ENCODE measurements at places on chromosomes 1 and 21.

GRCh38 chr1:9421533-9421873 lies 117.8 kb upstream of the SLC25A33 start:
- DNase-seq = no peak

DNA sequence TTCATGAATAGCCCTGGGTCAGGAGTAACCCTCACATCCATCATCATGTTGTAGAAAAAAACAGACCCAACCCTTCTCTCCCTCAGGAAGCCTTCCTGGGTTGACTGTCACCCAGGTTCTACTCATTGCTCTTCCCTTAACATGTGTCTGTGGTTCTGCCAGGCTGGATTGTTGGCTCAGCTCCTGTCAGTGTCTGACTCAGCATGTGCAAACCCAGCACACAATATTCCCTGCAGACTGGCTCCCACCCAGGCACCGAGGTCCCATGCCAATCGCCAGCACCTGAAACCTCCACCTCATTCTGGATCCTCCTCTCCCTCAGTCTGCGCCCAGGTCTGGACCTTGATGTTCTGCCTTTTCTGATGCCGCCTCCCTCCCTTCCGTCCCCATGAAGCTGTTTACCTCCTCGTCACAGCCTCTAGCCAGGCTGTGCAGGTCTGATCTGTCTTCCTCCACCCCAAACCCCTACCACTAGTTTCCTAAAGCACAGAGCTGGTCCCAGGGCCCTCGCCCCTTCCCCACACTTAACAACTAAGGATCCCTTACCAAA lies 4.3 kb upstream of the S100A8 start:
- no peak for DNase-seq

- DNase-seq = no peak
Observed at GRCh38 chr1:200707116-200707515, 31.6 kb upstream of the CAMSAP2 start.

DNA sequence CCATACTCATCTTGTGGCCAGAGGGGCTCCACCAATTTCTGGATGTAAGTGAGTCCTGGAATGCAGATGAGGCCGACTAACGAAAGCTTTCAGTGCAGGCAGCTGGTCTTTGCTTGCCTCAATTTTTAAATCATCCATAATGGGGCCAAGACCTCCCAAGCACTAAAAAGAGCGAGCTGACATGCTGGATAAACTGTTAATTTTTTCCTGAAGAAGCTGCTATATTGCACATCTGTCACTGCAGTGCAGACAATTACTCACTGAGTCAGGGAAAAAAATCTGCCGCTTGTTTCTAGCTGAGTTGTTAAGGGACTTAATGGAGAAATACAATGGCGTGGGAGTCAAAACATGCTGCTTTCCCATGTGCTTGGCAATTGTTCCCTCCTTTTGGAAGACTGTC lies 205.5 kb downstream of the GPATCH2 start:
- no peak for DNase-seq

- no peak for DNase-seq
Observed at GRCh38 chr21:41931041-41931451, 22.8 kb downstream of the C2CD2 start.

DNA sequence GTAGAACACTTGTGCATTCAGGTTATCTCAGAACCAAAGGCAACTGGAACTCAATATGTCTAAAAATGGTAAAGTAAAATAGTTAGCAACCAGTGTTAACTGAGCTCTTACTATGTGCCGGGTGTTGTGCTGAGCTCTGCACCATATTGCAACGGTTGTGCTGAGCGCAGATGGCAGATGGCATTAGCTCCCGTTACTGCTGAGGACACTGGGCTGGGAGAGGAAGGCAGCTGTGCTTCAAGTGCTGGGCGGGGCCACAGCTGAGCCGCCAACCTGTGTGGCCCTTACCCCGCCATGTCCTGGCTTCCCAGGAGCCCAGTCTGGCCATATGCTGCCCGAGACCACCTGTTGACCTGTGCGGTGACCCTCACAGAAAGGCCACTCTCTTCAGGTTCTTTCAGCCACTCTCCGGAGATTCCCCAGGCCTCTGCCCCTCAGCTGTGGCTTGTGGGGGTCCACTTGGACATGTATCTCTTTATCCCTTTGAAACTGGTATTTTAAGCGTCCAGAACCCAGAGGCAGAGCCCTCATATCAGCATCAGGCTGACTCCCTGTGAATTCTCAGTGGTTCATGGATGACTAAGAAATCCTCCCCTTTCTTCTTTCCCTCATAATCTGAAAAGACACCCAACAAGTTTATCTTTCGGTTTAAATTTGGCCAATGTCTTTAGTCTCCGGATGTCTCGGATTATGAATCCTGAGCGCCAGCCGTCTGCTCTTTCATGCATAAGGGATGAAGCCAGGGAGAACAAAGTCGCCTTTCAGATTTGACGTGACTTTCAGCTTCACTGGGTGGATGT lies 26.4 kb downstream of the LDLRAP1 start:
- no peak for DNase-seq

DNA sequence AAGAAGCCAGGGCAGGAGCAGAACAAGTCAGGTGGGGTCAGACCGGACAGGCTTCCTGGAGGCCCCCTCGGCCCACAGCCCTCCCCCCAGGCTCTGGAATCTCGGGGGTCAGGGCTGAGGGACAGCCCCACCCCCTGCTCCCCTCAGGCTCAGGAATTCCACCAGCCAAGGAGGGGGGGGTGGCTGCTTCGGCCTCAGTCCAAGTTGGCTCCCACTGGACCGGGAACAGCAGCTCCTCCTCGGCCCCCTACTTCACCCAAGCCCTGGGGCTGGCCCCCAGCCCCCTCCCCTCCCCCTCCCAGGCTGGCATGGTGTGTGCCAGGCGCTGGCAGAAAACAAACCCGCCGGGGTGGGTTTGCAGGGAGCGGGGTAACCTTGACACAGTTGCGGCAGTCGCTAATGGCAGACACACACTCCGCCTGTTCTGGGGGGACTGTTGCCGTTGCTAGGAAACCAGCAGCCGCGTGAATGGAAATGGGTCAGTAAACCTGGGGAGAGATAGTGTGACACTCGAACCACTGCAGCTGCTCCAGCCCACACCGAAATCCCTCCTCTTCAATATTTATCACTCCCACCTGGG lies 32.4 kb downstream of the AHDC1 start:
- DNase-seq = no peak

GRCh38 chr1:46725736-46726108 lies 6.8 kb upstream of the EFCAB14 start:
- DNase-seq = no peak

DNA sequence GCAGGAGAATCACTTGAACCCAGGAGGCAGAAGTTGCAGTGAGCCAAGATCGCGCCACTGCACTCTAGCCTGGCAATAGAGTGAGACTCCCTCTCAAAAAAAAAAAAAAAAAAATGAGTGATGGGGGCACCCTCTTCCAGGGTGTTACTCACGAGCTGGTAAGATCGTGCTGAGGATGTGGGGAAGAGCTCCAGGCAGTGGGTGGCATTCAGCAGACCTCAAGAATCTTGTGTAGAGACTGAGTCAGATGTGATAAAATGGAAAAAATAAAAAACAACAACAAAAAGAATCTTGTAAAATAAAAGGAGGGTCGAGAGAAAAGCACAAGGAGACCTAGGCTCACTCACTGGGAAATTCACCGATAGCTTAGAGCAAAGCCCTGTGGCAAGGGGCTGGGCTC lies 38.5 kb downstream of the EPHA2 start:
- DNase-seq = no peak

GRCh38 chr1:205590777-205591513 lies 40.9 kb downstream of the ELK4 start:
- DNase-seq = no peak

DNA sequence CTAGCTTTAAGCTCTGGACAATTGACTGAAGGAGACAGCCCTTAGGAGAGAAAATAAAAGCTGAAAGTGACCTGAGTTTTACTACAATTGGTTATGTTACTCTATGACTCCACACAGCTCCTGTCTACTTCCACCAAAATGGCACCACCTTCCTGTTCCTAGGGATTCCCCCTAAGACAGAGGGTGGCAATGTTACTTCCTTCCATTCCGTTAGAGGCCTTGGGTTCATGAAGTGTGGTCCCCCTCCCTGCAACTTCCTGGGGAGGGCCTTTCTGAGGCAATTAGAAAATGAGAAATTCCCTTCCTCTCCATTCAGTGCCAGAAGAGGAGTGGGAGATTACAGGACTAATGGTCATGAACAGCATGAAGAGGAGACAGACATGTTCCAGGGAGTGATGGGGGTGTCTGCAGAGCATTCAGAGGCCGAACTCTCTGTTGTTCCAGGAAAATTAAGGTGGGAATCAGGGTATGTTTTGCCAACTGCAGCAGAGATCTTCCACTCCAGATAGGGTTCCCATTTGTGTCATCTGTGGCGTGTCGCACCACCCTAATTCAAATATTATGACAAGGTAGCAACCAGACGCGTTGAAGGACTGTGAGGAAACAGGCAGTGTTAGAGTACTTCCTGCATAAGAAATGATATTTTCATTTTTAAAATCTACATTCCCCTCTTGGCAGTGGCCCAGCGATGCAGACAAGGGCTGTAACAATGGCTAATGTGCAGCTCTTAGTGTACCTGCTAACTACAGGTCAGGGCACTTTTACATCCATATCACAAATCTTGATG lies 53.1 kb upstream of the TRIM67 start:
- DNase-seq = no peak

GRCh38 chr1:60914982-60915381 lies 167.4 kb upstream of the NFIA start:
- DNase-seq = no peak

GRCh38 chr1:33758698-33759097 lies 105.2 kb upstream of the HMGB4 start:
- DNase-seq = no peak

- no peak for DNase-seq
Observed at GRCh38 chr1:221766210-221766609, 24.3 kb upstream of the DUSP10 start.

- DNase-seq = peak; percentile 46
Observed at GRCh38 chr1:204513117-204513716, 3.0 kb upstream of the MDM4 start.

GRCh38 chr1:23273450-23274133 lies 56.3 kb upstream of the HTR1D start:
- no peak for DNase-seq

- no peak for DNase-seq
Observed at GRCh38 chr1:209819058-209819457, 8.7 kb upstream of the UTP25 start.

GRCh38 chr1:242847390-242847993 lies 323.0 kb upstream of the PLD5 start:
- no peak for DNase-seq

DNA sequence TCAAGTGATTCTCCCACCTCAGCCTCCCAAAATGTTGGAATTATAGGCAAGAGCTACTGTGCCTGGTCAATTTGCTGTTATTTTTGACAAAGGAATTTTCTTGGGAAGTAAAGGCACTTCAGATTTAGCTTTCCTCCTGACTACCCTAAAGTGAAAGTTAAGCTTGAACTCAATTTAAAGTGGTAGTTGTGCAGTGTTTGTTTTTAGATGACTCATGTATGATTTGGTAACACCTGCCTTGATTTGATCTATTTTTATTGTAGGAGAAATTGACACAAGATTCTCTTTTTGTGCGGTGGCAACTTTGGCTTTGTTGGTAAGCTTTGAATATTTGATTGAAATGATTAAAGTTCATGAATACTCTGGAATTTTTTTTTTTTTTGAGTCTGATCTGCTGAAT lies 5.0 kb downstream of the RABGGTB start:
- DNase-seq = no peak

DNA sequence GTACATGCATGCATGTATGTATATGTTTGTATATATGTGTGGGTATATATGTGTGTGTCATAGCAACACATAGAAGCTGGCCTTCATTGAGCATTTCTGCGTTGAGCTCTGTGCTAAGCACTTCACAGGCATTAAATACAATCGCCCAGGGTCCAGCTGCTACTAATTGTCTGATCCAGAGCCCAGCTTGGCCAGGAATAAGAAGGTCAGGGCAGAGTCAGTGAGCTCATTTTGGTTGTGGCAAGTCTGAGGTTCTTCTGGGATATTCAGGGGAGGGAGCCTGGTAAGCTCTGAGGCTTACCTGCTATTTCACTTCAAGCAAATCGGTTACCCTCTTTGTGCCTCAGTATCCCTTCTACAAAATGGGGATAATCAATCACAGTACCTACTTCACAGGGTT lies 59.6 kb downstream of the FOXO6 start:
- no peak for DNase-seq

DNA sequence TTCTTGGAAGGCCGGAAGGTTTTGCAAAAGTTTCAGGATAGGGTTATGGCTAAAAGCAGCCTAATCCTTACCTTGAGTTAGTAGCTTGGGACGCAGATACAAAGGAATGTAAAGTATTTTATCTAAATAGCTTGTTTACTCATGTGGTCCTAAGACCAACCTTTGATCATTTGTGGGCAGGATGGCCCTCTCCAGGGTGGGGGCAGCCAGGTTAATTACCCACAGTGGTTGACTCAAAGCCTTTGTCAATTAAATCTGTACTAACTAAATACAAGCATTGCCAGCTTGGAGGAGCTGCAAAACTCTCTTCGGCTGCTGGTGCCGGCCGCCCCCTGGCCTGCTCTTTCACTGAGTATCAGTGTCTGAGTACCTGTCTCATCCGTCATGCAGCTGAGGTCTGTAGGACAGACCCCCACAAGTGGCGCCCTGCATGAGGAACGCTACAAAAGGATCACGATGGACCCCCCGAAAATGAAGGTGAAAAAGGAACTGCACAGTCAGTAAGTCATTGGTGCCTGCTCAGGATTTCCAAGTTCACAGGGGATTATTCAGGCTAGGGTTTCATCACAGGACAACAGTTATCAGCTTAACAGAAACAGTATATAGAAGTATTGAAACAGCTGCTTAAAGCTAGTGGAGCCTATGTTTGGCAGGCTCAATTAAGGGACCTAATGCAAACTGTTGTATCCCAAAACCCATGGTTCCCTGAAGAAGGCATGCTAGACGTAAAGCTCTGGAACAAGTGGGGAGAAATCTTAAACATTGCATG lies 212.5 kb upstream of the MAP1LC3C start:
- no peak for DNase-seq

GRCh38 chr1:66231217-66231616 lies 302.7 kb upstream of the SGIP1 start:
- no peak for DNase-seq

DNA sequence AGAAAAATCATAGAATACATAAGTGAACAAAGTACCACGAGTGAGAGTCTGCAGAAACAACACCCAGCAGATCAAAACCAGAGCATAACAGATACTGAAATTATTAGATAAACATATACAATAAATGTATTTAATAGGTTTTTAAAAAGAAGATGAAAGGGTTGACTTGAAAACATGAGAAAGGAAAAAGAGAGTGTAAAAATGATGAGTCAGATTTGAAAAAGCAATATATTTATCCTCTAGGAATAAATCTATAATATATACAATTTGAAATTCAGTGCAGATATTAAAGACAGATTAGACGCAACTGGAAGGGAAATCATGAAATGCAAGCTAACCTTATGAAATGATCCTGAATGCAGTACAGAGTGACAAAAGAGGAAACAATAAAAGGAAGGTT lies 170.2 kb upstream of the RUNX1 start:
- no peak for DNase-seq

GRCh38 chr1:50667710-50668356 lies 244.6 kb upstream of the DMRTA2 start:
- DNase-seq = no peak

- peak; percentile 26 for DNase-seq
Observed at GRCh38 chr1:165369255-165369848, 12.8 kb upstream of the LMX1A start.

Data from stimulated activated CD4-positive, alpha-beta T cell treated with anti-CD3 and anti-CD28 coated beads, Interleukin-1b, Interleukin-23, amount 100 ng/mL, for 48 hours (primary cell).